ENCODE measurements at places on chromosomes 11 and 22.

- DNase-seq: no peak
These were observed 76.0 kb upstream of the GRK3 start for GRCh38 chr22:25488244-25489020.

- no peak for DNase-seq
These were observed 87.1 kb upstream of the LINC01488 start for GRCh38 chr11:69394234-69394868.

GRCh38 chr11:46680815-46681214, 19.6 kb downstream of the ARHGAP1 start:
- no peak for DNase-seq

DNA sequence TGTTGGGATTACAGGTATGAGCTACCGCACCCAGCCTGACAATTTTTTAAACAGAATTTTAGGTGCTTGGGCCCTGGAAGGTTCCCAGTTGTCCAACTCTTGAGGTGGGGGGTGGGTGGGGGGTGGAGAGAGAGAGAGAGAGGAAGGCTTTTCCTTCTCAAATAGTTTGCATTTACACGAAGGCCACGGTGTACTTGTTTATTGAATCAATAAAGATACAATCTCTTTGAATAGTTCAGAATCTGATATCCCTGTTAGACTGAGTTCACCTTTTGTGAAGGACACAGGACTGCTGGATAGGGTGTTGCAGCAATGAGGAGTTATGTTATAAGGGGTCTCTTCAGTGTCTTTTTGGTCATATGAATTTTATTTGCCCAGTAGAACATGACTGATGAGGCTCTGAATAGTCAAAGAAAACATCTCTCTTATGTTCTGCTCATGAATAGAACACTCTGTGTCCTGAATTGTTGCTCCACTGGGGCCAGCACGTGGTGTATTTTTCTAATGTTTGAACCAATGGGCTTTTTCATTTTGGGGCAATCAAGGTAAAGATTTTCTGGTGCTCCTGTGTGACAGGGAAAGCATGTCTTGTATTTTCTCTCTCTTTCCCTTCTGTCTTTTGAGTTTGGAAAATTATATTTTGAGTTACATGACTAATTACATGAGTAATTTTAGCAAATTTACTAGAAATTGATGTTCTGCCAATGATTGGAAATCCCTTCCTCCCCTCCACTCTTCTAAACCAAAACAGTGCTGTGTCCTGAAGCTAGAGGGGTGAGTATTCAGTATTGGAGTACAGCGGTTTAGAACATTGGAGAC, 61.7 kb downstream of the PTPRJ start:
- DNase-seq: no peak

DNA sequence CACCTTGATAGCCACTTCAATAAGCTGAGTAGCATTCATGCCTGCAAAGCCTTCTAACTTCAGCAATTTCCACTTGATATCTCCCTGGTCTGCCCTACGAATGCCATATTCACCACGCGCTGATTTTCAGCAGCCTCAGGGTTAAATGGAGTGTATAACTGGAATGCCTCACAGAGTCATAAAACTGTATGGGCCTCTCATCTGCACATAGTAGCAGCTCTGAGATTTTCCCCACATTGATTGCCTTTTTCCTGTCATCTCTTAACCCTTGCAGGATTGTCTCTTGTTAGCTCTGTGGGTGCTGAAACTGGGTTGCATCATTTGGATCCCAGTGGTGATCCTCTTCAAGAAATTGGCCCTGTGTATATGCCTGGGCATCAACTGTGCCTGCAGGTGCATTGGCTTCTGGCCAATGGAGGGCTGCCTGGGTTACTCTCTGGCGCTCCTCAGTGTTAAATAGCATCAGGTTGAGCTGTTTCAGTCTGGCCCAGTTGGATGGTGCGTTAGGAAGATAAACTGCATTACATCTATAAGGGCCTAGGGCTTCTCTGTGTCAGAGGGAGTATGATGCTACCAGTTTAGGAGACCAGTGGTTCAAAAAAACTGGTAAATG, 17.4 kb upstream of the GLYATL1 start:
- DNase-seq: no peak

DNA sequence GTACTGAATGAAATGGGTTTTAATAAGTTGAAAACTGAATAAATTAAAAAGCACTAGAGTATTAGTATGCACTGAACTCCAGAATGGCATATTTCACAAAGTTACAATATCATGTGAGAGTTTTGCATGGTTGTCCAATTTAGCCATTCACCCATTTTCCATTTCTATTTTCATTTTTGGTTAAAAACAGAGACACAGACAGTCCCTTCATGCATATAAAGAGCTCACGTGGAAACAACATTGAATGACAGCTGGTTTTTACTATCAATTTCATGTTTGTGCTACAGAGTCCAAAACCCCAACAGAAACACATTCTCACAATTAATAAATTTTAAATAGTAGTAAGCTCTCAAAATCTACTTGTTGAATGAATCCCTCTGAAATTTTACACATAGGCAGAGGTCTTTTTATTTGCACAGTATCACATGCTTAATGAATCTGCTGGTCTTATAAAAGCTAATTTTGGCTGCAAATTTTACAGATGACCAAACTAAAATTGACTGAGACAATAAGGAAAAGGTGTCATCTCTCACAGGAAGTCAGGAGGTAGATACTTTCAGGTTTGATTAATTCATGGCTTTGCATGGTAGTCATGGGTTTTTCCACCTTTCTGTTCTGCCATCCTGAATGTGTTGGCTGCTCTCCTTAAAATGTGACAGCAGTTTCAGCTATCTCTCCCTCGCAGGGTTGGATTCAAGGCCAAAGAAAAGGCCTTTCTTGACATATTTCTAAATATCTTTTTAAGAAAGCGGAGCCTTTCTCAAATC, 20.6 kb upstream of the DDI1 start:
- DNase-seq: no peak

- DNase-seq: no peak
These were observed 27.4 kb upstream of the MYOD1 start for GRCh38 chr11:17691976-17692375.

Data from NCI-H1930 (cell line).